ENCODE measurements at places on chromosomes 6 and 20.

- no peak for DNase-seq
Measured at GRCh38 chr20:3227936-3228749, 10.8 kb downstream of the SLC4A11 start.

- no peak for DNase-seq
Measured at GRCh38 chr6:129033581-129033980, 150.6 kb downstream of the LAMA2 start.

- DNase-seq, result no peak
Measured at GRCh38 chr6:49951926-49952325, 12.0 kb downstream of the DEFB114 start.

GRCh38 chr6:30754631-30755030 is 10.3 kb upstream of the IER3 start:
- DNase-seq, result no peak

- DNase-seq, result no peak
Measured at GRCh38 chr20:36658300-36658699, 12.3 kb upstream of the SLA2 start.

DNA sequence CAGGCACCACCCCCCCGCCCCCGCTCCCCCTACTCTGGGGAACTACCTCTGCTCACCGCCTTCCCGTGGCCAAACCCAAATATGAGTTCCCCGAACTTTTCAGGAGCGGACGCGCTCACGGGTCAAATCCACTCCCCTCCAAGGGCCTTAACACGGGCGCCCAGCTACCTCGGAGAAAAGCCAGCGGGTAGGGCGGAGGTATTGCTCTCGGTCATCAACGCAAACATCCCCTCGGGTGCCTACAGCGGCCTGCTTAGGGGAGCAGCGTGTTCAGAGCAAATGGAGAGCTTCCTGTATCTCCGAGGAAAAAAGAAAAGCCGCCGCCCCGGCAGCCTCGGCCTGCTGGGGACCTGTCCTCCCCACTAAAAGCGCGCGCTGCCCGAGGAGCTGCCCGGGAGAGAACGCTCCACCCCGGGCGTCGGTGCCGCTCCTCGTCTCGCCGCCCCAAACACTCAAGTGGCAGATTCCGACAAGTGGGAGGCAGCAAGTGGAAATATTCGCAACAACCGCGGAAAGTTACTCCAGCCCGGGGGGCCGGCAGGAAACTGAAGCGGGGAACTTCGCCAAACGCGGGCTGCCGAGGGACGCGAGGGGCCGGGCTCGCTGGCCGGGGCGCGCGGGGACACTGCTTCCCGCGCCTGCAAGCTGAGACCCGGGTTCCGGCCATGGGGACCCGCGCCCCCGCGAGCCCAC is 699 bp downstream of the PTPRT start:
- no peak for DNase-seq

Measured in tongue (tissue), 3 donors.